ENCODE measurements at places on chromosomes 6 and 20.

GRCh38 chr20:42261766-42262270 lies 643.6 kb upstream of the CHD6 start:
- no peak for DNase-seq

- DNase-seq: peak; percentile 28
Measured at GRCh38 chr6:90285611-90286381, 10.8 kb downstream of the BACH2 start.

GRCh38 chr6:75308250-75308988 lies 23.8 kb upstream of the TMEM30A start:
- no peak for DNase-seq

- DNase-seq: no peak
Measured at GRCh38 chr6:135951169-135951568, 99.7 kb downstream of the PDE7B start.

All from stimulated activated CD8-positive, alpha-beta memory T cell treated with anti-CD3 and anti-CD28 coated beads, Interleukin-12 subunit alpha, Interleukin-12 subunit beta, amount 100 ng/mL, for 4 hours (primary cell).